Kidney epithelial cell (primary cell): ENCODE measurements at places on chromosomes 5 and 9. TPM values are rescaled to one million over a fixed set of nuclear protein-coding genes. Genes with fewer than 3 reads are reported as not detected.

DNA sequence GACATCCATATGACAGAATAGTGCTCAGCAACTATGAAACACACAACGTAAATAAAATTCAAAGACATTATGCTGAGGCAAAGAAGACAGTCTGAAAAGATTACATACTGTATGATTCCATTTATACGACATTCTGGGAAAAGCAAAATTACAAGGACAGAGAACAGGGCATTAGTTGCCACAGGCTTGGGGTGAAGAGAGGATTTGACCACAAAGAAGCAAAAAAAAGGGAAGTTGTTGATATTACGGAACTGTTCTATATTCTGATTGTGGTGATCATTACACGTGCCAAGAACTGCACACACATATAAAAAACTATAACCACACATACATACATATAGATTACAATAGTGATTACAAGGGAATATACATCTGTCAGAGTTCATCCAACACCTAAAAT is 24.1 kb downstream of the CDK5RAP2 start:
- DNase-seq: no peak

GRCh38 chr9:128629852-128630545 is 26.6 kb downstream of the DYNC2I2 start:
- no peak for DNase-seq

- no peak for DNase-seq
Observed at GRCh38 chr5:62413711-62414110, 1.1 kb downstream of the IPO11 start.

DNA sequence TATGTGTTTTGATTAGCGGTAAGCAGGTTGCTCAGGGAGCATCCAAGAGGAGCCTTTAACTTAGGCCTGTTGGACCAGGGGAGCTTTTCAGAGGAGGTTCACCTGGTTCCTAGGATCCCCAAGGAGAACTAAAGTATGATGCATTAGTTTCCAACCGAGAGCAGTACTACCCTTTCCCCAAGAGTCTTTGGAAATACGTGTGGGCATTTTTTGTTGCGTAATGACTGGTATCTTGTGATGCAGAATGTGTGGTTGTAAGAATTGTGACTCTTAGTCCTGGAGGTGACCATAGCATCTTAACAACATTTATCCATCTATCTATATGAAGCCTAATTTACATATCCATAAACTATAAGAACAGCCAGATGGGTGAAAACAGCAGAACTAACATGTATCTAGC is 11.0 kb downstream of the CFAP95 start:
- DNase-seq: no peak

DNA sequence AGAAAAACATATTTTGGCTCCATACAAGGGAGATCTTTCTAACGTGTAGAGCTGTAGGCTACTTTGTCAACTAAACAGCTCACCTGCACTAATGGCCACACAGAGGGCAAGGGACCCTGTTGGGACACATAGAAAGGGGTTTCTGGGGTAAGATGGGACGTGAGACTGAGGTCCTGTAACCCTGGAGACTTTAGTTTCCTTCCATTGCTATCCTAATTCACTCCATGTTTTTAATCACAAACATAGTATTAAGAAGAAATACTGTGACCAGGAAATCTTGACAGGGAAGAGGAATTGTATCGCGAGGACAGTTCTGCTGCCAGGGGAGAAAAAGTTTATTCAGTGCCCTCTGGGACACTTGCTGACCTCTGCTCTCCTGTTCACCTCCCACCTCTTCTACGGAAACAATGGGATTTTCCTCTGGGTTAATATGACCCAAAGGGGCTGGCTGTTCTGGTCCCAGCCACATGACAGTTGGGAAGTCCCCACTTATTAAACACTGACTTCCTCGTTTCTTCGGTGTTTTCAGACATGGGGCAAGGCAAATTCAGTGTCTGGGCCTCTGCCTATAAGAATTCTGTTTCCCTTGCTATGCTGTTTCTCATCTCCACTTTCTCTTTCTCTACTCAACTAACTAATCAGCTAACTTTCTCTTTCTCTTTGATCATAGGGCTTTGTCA is 106.9 kb upstream of the SEMA6A start:
- no peak for DNase-seq

DNA sequence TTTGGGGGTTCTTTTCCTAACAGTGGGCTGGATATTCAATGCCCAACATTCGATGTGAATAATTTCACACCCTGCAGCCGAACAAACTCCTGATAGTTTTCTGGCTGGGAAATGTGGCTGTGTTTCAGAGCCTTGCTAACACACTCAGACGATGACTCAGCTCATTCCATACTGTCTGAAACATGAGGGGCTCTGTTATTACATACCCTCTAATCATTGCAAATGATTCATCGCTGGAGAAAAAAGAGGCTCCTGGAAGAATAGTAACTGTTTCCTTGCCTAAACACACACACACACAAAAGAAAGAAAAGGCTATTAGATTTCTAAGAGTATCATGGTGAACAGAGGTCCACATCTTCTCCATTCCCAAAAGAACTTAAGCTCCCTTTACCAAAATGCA is 75.8 kb downstream of the OXCT1 start:
- peak; percentile 93 for DNase-seq

The PCDHB14 gene
- total RNA-seq: 1.5 and 2.9 TPM in 2 replicates
